ENCODE measurements at places on chromosomes 3 and 15. TPM values are rescaled to one million over a fixed set of nuclear protein-coding genes. Genes with fewer than 3 reads are reported as not detected.

The USP50 gene
- not detected for total RNA-seq

The GATM gene
- total RNA-seq, result 1.3 TPM

The CACNA1D gene
- 4.3 TPM for total RNA-seq

The GRIP2 gene
- total RNA-seq, result 3.7 TPM

The PLA2G4D gene
- total RNA-seq, result not detected

The WDR48 gene
- total RNA-seq, result 28.4 TPM

The ABI3BP gene
- 2.6 TPM for total RNA-seq

The BLOC1S6 gene
- 35.0 TPM for total RNA-seq

The AP4E1 gene
- total RNA-seq, result 7.2 TPM

The CHL1 gene
- total RNA-seq, result 0.13 TPM

The GNB5 gene
- 44.6 TPM for total RNA-seq

The SEMA7A gene
- total RNA-seq, result 27.4 TPM

The C2CD4A gene
- total RNA-seq, result not detected

The CCDC39 gene
- total RNA-seq, result not detected

Measured in A375 (cell line).